ENCODE measurements at places on chromosomes 4 and X. TPM values are rescaled to one million over a fixed set of nuclear protein-coding genes. Genes with fewer than 3 reads are reported as not detected.

ARX gene
- total RNA-seq: not detected

- H3K36me3 ChIP-seq: peaks cover 15% of the 10 kb centered on the region
- peak; percentile 29 for DNase-seq
- no peaks in the 10 kb centered on the region for H3K27me3 ChIP-seq
- no peak overlapping the region for H3K4me3 ChIP-seq
- peaks cover 21% of the 10 kb centered on the region for H3K4me1 ChIP-seq
- no peak overlapping the region for H3K27ac ChIP-seq
Measured at GRCh38 chr4:98481167-98481566, 177.2 kb downstream of the TSPAN5 start.

GRCh38 chr4:24867251-24867650 is 45.6 kb downstream of the CCDC149 start:
- H3K4me3 ChIP-seq: no peak overlapping the region
- H3K36me3 ChIP-seq: peaks cover 4% of the 10 kb centered on the region
- no peak for DNase-seq
- no peaks in the 10 kb centered on the region for H3K27me3 ChIP-seq
- H3K4me1 ChIP-seq: no peaks in the 10 kb centered on the region

ZNF674 gene
- total RNA-seq: 4.7 TPM

DNA sequence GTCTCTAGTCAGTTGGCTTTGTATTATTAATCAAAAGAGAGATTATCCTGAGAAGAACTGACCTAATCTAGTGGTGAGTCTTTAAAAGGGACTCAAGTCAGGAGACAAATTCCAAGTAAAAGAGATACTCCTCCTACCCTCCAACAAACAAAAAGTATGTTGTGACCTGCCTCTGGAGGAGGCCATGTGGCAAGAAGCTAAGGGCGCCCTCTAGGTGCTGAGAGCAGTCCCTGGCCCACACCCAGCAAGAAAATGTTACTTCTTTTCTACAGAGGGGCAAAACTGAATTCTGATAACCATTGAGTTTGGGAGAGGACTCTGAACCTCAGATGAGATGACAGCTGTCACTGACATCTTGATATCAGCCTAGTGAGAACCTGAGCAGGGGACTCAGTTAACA is 953.6 kb upstream of the AGA start:
- H3K27ac ChIP-seq: no peak overlapping the region
- no peak overlapping the region for H3K4me3 ChIP-seq
- no peaks in the 10 kb centered on the region for H3K36me3 ChIP-seq
- no peaks in the 10 kb centered on the region for H3K27me3 ChIP-seq
- DNase-seq: no peak
- H3K4me1 ChIP-seq: no peaks in the 10 kb centered on the region

Data from osteoblast (primary cell).